ENCODE measurements at places on chromosomes 4 and X.
A peak's percentile ranks its signal among the peaks of the same experiment; 100 is the strongest.

- no peak for DNase-seq
These were observed 63.8 kb downstream of the STOX2 start for GRCh38 chr4:183968931-183969330.

DNA sequence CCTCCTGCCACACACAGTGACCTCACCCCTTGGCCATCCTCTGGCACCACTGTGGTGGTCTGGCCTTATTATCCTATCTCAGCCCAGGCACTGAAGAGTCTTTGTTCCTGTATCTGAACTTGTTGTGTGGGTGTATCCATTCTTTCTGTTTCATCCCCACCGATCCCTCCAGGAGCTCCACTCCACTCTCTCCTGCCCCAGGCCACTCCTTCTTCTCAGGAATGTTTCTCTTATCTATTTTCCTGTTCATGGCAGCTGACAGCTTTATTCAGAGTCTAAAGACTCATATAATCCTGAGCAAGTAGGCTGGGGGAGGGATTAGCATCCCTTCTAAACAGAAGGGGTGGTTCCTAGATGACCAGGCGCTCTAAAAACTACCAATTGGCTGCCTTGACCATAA, 150.0 kb downstream of the ANAPC10 start:
- DNase-seq, result no peak

- DNase-seq, result peak; percentile 38
These were observed 34.5 kb upstream of the RAB33B start for GRCh38 chr4:139419388-139419914.

DNA sequence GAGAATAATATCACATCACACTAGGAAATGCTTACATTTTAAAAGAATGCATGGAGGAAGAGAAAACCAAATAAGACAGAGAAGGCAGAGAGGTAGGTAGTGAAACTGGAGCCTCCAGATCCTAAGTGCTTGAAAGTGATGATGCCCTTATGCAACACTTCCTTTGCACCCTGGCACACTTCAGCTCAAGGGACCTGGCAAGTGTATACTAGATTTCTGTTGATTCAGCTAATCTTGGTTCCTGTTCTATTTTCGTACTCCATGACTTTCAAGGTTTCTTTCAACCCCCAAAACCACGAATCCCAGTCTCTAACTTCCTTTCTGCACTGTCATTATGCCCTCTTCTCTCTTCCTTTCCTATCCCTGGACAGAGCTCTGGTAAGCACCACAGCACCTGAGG, 36.9 kb upstream of the SH3KBP1 start:
- no peak for DNase-seq

GRCh38 chr4:74117024-74117534, 18.1 kb upstream of the CXCL2 start:
- DNase-seq, result no peak

DNA sequence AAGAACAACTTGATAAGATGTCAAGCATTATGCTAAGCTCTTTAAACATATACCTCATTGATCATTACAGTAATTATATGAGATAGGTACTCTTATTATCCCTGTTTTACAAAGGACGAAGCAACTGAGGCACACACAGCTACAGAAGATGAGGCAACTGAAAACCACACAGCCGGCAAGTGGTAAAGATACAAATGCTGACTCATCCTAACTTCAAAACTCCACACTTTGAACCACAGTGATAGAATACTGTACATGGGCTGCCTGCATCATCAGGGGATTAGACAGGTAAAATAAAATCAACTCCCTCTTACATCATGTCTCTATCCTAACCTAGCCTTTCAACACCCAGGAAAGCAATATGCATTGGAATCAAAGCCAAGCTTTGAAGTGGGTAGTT, 47.8 kb downstream of the LHFPL1 start:
- DNase-seq, result no peak

GRCh38 chr4:76487621-76488020, 52.6 kb downstream of the SHROOM3 start:
- DNase-seq, result no peak

GRCh38 chr4:158777423-158778155, 8.8 kb downstream of the FNIP2 start:
- DNase-seq, result no peak

- no peak for DNase-seq
These were observed 75.5 kb upstream of the SLC39A8 start for GRCh38 chr4:102420563-102421398.

DNA sequence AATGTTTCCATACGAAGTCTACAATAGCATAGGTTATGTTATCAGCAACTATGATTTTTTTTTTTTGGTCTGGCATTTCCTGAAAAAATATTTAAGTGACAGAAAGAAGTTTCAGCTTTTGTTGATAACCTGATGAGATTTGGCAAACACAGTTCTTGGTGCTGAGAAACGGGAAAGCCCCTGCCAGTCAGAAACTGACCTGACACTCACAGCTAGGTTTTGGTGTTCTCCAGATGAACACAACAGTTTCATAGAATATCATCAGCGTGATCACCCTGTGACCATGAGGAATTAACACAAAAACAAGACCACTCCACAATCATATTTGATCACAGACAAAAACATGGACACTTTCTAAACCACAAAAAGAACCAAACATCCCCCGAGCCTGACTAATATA, 152.5 kb upstream of the DCAF8L1 start:
- no peak for DNase-seq

GRCh38 chrX:40849906-40850823, 114.8 kb upstream of the MED14 start:
- no peak for DNase-seq

Data from thymus (tissue), 14 donors.